ENCODE measurements at places on chromosomes 12 and 14.

GRCh38 chr12:114757684-114758325, 73.8 kb upstream of the TBX3 start:
- no peak for DNase-seq

- DNase-seq, result no peak
Measured at GRCh38 chr12:109347589-109347988, at the start of gene MYO1H. TSS of gene MYO1H (plus strand) at chr12:109347900. CDS start at chr12:109347961, 61 bp downstream.

- no peak for DNase-seq
Measured at GRCh38 chr12:16271062-16271461, 6.4 kb downstream of the SLC15A5 start.

- no peak for DNase-seq
Measured at GRCh38 chr12:130320536-130320935, 17.2 kb upstream of the PIWIL1 start.

DNA sequence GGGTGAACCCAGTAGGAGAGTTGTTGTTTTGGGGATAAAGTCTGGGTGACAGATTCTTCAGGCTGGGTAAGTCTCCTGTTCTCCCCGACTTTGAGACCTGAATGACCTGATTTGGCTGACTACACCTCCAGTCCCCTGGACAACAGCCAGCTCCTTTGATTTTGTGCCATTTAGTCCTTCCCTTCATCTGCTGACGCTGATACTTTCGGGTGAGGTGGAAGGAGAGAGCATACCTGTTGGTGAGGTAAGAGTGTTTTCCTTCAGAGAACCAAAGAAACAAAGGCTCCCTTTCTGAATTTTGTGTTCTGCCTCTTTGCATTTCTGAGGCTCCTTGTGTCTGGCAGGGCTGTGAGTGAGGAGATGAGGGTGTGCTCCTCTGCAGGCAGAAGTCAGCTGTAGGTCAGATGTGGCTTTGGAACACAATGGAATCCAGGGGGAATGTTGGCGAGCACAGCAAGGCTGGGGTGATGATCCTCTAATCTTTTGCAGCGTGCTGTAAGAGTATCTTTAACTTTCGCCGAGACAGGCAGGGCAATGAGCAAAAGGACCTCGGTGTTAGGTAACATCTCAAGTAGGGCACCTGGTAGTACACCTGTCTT, 12.1 kb downstream of the ETV6 start:
- no peak for DNase-seq

All from MV-4-11 (cell line).